ENCODE measurements at places on chromosomes 4 and X.

GRCh38 chrX:72080150-72080549 lies 51.6 kb downstream of the RTL5 start:
- peak; percentile 11 for DNase-seq

DNA sequence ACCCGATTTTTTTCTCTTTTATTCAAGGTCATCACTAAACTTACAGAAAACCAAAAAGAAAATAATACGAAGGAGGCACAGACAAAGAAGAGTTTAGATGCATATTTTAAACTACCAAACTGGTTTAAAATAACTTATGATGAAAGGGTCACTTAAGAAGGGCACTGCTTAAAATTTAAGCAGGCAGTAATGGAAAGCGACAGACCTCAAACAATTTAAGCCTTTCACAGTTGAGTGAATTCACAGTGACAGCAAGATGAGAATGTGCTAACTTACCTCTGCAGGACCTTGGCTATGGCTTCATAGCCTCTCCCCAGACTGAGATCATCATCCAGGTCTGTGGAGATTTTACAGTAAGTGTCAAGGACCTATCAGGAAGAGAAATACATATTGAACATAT lies 112.1 kb downstream of the TTC29 start:
- no peak for DNase-seq

DNA sequence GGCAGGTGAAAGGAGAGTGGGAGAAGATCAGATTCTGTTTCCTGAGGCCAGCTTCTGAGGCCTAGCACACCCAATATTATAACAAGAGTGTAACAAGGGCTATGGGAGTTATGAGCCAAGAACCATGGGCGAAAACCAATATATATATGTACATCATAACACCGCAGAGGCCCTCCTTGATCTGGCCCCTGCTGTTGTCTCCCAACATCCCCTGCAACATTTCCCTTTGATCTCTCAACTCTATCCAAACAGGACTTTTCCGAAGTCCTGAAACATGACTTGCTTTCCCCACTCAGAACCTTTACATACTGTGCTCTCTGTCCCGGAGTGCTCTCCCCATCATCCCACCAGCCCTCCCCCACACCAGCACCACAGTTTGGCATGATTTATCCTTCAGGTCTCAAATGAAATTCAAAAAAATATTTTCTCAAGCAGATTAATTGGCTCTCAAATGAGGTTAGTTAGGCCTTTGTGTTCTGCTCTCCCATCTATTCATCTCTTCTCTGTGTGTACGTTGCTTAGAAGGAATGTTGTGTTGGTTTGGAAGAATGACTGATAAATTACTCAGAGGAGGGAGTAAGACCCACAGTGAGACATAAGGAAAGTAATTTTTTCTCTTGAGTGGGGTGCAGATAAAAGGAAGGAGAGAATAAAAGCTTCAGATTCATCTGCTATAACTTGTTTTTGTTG lies 58.1 kb upstream of the SMIM10 start:
- DNase-seq = no peak

DNA sequence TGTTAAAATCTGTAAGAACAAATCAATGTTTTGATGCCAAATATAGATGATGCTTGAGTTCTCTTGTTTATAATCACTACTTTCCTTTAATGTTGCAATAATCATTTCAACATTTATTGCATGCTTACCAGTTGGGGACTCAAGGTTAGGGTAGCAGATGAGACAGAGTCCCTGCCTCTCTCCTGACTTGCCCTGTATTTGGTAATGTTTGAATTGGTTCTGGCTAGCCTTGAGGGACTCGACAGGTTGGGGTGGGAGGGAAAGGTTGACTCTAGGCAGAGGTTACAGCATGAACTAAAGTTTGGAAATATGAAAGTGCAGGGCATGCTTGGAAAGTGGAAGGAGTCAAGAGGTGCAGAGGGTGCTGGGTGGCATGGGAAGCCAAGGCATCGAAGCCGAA lies 2.0 kb downstream of the SEC24B start:
- no peak for DNase-seq

GRCh38 chrX:49761481-49761880 lies 65.7 kb upstream of the PAGE1 start:
- DNase-seq = no peak

DNA sequence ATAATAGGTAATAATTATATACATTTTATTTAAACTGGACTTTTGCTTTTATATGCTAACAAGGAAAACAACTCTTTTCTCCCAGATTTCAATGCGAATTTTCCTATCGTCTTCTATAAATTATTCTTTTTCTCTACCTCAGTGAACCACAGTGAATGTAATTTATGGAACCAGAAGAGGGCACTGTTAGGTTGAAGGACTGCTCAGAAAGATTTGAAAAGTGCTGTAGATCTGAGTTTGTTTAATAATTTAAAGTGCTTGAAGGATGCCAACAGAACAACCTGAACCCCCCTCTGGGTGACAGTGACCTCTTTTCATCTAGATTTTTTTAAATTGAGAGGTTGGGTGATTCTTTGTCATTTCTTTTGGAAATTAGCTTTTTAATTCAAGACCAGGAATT lies 54.9 kb downstream of the PHOX2B start:
- DNase-seq = no peak

DNA sequence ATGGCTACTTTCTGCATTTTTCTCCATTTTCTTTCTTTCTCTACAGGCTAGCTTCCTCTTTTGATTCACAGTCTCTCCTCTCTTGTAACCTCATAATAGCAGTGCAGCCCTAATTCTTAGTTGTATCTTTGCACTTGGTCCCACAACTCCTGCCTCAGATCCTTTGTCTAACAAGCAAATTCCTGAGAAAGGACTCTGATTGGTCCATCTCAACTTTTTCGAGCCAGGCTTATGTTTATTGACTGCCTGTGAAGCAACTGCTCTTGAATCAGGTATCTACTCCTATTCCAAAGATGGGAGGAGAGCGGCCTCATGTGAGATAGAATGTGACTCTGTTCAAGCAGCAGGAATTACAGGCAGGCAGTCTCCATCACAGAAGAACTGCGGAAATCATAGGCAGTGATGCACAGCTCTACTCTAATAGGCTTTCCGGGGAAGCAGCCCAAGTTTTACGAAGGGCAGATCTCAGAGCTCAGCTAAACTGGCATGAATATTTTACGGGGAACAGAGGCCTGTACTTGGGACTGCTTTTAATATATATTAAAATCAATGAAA lies 123.5 kb downstream of the GABRB1 start:
- no peak for DNase-seq

DNA sequence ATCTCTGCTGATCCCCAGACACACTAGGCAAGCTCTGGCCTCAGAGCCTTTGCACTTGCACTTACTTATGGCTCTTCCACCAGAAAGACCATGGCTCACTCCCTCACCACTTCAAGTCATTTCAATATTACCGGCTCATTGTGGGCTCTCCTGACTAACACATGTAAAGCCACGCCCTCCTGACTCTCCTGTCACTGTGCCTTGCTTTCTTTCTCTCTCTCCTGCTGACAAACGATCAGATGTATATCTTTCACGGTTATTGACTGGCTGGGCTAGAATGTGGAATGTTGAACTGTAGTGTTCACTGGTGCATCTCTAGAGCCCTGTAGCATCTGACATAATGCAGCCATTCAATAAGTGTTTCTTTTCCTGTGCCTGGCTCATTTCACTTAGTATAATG lies 425.1 kb downstream of the RAB28 start:
- no peak for DNase-seq

DNA sequence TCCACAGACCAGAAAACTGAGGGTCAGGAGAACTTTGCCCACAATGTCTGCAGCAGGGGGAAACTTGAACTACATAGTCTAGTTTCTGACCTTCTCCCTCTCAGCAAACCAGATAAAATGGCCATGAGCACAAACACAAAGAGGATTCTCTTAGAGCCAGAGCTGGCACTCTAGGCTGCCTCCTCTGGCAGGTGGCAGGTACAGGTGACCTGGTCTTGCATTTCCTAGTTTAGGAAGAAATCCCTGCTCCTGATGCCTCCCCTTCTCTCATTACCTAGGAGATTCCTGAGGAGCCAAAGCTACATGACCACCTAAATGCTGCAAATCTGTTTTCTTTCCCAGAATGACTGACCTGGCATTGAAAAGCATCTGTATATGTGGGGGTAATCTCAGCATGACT lies 45.1 kb downstream of the ARHGEF9 start:
- DNase-seq = no peak

DNA sequence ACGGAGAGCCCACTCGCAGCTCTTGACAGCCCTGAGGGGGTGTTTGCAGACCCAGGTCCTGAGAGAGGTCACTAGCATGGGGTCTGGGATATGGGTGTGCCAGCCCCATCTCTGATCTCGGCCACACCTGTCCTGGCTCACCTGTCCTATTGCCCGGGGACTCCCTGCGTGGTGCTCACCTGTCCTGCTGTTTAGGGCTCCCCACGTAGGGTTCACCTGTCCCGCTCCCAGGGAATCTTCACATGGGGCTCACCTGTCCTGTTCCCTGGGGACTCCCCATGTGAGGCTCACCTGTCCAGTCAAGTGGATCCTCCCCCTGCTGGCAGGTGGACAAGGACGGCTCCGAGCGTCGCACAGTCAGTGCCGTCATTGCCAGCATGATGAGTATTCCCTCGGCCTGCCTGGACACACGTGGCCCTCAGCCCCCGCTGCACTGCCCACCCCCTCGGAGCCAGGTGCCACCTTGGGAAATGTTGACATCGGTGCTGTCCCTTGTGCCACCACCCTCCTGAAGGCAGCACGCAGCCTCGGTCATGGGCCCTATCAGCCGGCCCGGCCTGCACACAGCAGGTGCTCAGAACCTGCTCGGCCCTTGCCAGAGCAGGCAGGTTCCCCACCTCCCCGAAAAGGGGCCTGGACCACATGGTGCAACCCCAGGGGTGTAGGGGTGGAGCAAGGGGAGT lies 6.3 kb downstream of the SLC49A3 start:
- DNase-seq = no peak

- DNase-seq = no peak
Observed at GRCh38 chr4:38157592-38157991, 197.4 kb downstream of the PTTG2 start.
